ENCODE measurements at places on chromosomes 3 and 15.

DNA sequence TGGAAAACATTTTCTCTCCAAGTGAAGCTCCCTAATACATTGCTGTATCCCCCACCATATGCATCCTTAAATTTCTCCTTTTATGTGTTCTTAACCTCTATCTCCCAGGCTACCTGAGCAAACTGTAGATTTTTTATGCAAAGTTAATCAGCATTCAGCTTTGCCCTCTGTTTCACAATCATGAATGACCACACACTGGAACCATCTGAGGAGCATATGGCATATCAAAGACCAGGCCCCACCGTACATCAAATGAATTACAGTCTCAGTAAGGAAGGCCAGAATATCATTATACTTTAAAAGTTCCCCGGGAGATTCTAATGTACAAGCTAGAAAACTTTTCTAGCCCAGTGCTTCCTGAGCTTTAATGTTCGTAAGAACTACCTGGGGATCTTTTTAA is 115.5 kb upstream of the NECTIN3 start:
- DNase-seq, result no peak

- no peak for DNase-seq
Measured at GRCh38 chr3:114450008-114450596, 156.3 kb downstream of the TIGIT start.

DNA sequence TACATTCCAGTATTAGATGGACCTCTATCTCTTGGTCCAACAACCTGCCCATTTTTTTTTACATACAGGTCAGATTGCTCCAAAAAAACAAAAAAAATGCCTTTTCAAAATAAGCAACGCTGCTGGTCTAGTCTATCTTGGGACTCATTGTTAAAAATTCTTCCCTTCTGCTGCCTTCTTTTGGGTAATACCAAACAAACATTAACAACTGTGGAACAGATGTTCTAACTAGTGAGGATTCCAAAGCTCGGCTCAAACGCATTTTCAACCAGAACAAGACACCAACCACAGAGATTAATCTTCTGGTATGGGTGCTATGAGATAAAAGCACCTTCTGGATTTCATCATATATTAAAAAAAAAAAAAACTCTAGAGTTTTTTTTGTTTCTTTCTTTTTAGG is 24.7 kb downstream of the ARHGAP31 start:
- no peak for DNase-seq

- no peak for DNase-seq
Measured at GRCh38 chr15:77004189-77004588, 9.3 kb downstream of the PSTPIP1 start.

DNA sequence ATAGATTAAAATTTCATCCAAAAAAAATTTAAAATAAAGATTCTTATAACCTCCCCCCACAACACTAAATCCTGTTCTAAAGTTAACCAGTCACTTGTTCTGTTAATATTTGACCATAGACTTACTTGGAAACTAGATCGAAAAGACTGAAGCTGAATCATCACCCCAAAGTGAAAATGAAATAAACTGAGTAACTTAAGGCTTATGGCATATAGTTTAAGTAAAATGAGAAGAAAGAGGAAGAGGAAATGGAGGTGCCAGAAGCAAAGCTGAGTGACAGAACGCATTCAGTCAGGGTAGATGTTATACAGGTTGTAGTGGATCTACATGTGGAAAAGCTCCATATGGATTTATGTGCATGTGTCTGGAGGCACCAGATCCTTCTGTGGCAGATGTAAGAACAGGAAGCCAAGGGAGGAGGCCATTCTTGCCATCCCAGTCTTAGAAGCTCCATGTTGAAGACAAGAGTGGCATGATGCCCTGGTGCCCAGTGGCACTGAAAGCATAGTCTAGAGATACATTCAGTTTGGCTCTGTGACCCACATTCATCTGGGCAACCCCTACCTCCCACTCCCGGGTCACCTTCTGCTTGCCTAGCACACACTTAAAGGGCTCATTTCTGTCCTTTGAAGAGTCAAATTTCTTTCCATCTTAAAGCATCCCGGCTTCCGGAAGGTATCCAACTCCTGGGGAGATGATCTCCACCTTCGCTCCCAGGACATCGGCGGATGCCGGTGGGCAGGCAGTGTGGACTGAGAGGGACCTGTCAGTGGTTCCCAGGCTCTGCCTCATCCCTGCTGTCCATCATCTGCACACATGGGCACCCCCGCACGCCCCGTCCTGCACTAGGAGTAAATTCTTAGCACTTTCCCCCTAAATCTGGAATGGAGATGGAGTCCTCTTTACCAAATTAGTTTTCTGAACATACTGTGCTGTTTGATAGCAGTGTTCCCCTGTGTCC is 90.8 kb downstream of the NEO1 start:
- DNase-seq, result no peak

DNA sequence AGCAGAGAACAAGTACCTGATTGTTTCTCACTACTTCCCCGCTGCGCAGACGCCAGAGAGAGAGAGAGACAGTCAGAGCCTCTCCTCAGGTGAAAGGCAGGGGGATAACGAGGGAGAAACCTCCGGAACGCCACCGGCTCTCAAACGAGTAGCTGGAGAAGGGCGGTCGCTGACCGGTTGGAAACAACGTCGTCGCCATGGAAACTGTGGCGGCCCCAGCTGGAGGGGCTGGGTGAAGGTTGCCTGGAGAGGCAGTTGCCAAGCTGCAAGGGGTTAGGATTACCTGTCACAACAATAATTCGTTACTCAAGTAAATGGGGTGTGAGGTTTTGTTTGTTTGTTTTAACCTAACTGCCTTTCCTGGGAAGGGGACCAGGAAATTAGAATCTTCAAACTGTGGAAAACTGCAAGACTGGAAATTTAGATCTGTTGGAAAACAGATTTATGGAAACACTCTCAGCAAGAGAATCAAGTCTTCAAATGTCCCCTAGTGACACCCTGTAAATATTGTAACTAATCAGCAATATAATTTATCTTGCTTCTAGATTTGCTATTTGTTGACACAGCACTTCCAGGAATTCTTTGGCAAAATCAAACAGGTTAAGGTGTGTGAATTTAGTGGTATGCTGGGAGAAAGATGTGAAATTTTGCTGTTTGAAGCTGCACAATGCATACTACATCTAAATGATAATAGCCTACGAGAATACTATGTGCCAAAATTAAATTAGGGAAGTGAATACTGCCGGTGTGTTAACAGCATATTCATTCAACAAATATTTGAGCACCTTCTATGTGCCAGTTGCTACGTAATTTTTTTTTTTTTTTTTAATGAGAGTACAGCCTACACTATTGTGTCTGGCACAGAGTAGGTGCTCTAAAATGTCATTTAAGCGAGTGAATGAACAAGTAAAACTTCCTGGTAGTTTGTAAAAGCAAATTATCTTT is at the start of gene DNAH12:
Gene DNAH12, minus strand, starts transcription at position 164 of the 945 bp plus-strand sequence. CDS start 1,474 bp downstream, outside the sequence.
- DNase-seq, result peak; percentile 6

- no peak for DNase-seq
Measured at GRCh38 chr3:36906504-36907149, 38.2 kb downstream of the TRANK1 start.

DNA sequence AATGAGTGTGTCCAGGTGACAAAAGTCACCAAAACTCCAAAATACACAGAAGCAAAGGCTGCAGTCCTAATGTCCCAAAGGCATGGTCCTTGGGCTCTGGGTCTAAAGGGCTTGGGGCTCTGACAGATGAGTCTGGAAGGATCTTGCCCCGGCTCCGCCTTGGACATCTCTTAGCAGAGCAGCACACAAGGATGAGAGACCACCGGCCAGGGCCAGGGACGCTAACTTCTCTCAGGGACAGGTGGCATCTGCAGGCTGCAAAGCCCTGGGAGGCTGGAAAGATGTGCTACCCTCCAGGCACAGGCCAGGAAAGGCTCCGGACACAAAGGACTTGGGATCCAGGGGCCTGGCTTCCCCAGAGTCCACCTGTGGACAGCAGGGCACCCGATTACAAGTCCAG is 14.1 kb upstream of the SHISA5 start:
- DNase-seq, result no peak

GRCh38 chr15:97153356-97153965 is 807.0 kb upstream of the ARRDC4 start:
- no peak for DNase-seq

DNA sequence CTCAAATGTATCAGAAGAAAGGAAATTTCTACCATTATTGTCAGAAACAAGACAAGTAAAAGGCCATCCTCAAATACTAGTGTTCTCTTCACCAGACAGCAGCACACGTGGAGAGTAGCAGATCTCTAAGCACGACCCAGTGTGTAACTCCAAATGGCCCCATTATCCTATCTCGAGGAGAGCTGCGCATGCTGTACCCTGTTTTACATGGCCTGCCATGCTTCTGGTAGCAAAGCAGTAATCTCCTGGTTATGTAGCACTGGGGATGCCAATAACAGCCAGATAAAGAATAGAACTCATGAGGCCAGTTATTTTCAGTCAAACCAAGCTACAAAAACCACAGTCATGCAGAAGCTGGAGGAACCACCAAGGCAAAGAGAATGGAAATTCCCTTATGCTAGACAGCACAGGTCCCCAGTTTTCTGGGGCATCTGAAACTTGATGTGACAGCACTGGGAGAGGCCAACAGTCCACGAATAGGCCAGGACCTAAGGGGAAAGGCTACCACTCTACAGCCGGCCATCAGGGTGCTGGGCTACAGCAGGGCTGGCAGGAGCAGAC is 73.0 kb downstream of the LIPC start:
- no peak for DNase-seq
